Thoracic aorta (tissue), 2 donors: ENCODE measurements at places on chromosomes 1 and 21. TPM values are rescaled to one million over a fixed set of nuclear protein-coding genes. Genes with fewer than 3 reads are reported as not detected.

Gene RGS1
- 127 TPM for total RNA-seq

Gene CCDC27
- total RNA-seq = not detected

Gene MYOCOS
- total RNA-seq = not detected

Gene CD244
- 2.2 TPM for total RNA-seq
